Stimulated activated CD8-positive, alpha-beta memory T cell treated with anti-CD3 and anti-CD28 coated beads, Interleukin-7, amount 100 ng/mL, for 1 hour (primary cell): ENCODE measurements at places on chromosomes 6 and 20.

DNA sequence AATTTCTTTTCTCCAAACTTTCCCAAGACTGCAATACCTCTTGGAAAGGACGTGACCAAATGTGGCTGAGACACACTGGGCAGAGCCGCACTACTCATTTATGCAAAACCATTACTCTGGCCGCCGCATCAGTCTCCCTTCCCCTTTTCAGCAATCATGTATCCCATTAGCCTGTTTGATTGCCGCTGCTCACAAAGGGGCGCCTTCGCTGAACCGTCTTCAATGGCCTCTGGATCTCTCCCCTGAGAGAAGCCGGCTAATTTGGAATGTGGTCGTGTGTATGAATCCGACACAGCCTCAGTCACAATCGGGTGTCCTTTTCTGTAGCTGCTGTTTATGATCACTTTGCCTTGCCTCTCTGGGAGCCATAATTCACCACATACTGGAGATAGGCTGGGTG is 361.1 kb downstream of the ZFAND3 start:
- no peak for DNase-seq

GRCh38 chr20:37259031-37259430 is 2.6 kb downstream of the GHRH start:
- DNase-seq = no peak

GRCh38 chr20:48875914-48876240 is 45.6 kb upstream of the ARFGEF2 start:
- no peak for DNase-seq

GRCh38 chr20:39812116-39812515 is 850.0 kb downstream of the DHX35 start:
- no peak for DNase-seq

DNA sequence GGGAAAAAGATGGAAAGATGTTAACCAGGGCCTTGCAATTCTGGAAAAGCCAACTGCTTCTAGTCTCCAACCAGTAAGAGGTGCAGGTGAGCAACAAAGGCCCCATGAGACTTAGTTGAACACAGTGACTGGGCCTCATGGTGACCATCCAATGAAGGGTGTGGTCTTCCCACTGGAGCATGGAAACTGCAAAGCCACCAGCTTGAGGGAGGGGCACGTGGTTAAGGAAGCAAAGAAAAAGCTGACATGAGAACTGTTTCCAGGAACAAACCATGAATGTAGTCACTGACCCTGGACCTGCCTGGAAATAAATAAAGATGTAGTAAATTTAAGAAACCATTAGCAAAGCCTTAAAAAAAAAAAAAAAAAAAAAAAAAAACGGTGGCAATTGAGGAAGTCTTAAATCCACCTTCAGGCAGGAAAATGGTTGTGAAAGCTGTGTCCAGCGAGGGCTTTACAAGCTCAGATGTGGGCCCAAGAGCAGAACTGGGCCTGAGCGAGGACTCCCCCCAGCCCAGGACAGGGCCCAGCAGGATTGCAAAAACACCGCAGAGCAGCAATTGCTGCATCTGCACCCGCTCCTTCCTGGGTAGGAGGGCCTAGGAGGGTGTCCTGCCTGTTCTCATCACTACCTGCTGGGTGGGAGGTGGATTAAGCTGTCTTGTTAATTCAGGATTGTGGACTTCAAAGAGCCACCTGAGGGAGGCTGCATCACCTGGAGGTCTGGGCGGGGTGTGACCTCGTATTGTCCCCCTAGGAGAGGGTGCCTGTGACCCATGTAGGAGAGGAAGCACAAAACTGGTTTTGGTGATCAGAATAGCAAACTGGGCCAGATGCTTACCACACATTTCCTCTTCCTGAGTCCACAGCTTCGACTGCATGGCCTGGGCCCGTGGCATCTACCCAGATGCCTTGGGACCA is 10.3 kb downstream of the GFRA4 start:
- DNase-seq = no peak

DNA sequence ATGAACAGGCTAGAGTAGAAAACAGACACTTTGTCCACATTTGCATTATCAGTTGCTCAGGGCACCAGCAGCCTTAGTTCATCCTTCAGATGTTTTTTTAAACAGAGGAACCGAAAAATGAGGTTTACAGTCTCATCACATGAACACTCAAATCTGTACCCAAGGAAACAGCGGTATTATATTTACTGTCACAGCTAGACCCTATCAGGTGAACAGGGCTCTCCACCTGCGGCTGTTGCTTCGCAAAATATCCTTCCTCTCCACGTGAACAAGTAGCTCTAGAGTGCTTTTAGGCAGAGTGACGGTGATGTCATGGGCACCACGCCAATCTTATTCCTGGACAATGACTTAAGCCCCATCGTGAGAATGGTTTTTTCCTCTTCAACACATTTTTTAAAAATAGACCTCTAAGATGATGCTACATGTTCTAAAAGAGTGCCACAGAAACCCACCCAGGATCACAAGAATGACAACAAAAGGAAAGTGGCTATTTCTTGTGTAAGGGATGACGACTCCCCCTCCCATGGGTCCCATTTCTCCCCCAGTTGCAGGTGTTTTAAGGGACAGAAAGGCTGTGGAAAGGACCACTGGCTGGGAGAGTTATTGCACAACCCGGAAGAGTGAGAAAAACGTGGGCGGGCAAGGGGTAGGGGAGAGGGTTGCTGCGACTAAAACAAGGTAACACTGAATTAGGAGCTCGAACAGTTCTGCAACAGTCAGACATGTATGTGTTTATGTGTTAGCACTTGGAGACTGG is 77.7 kb downstream of the EFHC1 start:
- DNase-seq = no peak

DNA sequence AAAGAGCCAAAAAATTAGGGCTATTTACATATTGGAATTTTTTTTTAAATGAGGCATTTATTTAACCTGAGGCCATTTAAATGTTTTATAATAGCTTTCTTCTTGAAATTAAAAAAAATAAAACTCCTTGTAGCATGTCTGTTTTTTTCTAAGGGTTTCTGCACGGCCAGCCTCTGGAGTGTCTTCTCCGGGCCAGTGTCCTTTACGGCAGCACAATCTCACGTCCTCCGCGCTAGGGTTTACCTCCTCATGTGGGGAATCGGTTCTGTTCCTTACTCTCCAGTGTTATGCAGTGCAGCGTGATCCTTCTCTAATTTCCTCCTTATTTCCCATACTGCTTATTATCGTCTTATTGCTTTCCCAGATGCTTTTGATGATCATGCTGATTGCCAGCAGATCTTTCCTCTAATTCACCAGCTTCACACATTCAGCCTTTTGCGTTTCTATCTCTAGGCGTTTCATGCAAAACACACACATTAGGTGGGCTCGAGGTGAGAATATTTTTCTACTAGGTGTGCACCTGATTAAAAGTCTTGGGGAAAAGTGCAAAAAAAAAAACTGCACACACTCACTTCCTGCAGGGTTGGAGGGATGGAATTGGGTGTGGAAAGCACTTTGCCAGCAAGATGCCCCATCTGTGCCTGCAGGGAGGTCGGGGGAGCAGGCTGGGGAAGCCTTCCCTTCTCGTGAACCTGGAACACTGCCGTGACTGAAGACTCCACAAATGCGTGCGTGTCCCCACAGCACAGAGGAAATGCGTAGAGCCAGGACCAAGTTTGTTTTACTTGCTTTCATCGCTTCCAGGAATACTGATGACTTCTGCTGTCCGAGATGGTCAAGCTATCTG is 56.1 kb downstream of the PSMG4 start:
- no peak for DNase-seq

DNA sequence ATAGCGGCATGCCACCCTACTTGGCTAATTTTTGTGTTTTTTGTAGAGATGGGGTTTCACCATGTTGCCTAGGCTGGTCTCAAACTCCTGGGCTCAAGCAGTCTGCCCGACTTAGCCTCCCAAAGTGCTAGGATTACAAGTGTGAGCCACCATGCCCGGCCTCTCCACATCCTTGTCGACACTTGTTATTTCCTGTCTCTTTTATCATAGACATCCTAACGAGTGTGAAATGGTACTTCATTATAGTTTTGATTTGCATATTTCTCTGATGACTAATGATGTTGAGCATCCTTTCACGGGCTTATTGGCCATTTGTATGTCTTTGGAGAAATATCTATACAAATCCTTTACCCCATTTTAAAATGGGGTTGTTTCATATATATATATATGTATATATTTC is 39.0 kb upstream of the ASXL1 start:
- DNase-seq = no peak
